Glutamatergic neuron (in vitro differentiated cells): ENCODE measurements at places on chromosomes 11 and 22.

- DNase-seq = no peak
These were observed 6.8 kb downstream of the ALDH3B2 start for GRCh38 chr11:67667490-67668191.

- no peak for DNase-seq
These were observed 4.4 kb upstream of the FBXO3 start for GRCh38 chr11:33778675-33779074.

DNA sequence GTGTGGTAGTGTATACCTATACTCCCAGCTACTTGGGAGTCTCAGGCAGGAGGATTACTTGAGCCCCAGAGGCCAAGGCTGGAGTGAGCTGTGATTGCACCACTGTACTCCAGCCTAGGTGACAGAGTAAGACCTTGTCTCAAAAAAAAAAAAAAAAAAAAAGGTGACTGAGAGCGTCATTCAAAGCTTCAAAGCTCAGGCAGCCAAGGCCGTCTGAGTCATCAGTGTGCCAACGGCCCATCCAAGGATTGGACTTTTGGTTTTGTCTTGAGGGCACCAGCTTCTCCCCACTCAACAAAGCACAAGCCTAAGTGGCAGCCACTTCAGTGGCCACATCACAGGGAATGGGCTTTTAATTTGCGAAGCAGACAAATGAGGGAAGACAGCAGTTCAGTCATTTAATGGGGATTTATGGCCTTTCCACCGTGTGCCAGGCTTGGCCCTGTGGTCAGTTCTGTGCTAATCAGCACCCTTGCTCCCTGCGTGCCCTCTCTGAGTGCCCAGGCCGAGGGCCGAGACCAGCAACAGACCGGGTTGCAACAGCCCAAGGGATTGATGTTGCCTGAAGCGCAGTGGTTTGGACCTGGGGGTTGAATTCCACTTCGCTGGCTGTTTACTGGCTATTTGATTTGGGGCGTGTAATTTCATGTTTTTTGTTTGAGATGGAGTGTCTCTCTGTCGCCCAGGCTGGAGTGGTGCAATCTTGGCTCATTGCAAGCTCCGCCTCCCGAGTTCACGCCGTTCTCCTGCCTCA lies 30.2 kb upstream of the CRYBB3 start:
- no peak for DNase-seq

- DNase-seq = no peak
These were observed 68.5 kb upstream of the IGLL5 start for GRCh38 chr22:22818861-22819855.

- DNase-seq = peak; percentile 62
These were observed 22.1 kb downstream of the GGTLC2 start for GRCh38 chr22:22666307-22667091.

- no peak for DNase-seq
These were observed 4.8 kb upstream of the TRIM6 start for GRCh38 chr11:5591613-5592012.

GRCh38 chr22:26671317-26672059 lies 14.1 kb downstream of the MIAT start:
- no peak for DNase-seq

DNA sequence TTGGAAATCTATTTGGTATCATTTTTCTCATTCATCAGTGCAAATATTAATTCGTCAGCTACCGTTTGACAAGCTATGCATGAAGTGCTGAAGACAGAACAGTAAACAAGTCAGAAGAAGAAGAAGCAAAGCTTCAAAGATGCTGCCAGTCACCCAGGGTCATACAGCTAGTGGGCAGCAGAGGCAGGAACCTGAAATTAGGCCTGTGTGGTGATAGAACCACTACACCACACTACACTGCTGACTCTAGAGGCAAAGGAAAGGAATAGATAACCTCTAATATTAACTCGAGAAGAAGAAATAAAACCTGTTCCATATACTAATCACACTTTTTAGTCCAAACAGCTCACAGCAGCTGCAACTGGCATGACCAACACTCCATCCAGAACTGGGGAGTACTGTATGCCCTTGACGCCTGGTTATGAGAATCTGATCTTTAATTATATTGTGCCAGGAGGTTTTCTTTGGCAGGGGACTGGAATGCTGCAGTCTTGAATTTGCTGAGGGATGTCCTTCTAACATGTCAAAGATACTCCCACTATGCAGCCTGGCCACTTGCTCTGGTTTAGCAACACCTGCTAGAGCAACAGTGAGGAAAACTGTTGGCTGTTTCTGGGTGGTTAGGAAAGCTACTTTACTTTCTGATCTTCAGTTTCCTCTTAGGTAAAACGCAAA lies 73.0 kb downstream of the PAK1 start:
- no peak for DNase-seq

DNA sequence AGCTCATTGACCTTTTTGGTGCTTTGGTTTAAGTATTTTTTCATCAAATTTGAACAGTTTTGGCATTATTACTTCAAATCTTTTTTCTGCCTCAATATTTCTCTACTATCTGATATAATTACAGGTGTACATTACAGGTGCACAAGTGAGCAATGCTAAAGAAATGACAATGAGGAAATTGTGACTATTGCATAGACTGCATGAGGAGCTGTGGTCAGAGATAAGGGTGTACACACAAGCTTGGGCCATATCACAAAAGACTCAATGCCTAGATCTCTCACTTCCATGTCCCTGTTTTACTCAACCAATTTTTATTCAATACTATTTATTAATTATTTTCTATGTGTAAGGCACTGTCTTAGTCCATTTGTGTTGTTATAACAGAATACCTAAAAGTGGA lies 251.0 kb upstream of the UBASH3B start:
- no peak for DNase-seq

DNA sequence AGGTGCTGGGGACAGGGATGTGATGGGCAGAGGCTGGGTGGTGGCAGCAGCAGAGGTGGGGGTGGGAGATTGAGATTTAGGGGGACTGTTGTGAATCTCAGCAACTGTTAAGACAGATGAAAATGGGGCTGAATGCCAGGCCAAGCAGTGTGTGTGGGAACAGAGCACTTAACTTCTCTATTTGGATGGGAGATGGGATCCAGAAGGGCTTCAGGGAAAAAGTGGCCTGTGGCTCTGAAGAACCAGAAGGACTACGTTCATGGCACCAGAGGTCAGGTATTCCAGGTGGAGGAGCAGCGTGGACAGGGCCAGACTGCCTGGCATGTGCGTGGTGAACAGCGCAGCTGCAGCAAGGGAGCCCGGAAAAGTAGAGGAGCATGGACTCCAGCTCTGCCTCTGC lies 82.6 kb upstream of the SYT13 start:
- DNase-seq = no peak

DNA sequence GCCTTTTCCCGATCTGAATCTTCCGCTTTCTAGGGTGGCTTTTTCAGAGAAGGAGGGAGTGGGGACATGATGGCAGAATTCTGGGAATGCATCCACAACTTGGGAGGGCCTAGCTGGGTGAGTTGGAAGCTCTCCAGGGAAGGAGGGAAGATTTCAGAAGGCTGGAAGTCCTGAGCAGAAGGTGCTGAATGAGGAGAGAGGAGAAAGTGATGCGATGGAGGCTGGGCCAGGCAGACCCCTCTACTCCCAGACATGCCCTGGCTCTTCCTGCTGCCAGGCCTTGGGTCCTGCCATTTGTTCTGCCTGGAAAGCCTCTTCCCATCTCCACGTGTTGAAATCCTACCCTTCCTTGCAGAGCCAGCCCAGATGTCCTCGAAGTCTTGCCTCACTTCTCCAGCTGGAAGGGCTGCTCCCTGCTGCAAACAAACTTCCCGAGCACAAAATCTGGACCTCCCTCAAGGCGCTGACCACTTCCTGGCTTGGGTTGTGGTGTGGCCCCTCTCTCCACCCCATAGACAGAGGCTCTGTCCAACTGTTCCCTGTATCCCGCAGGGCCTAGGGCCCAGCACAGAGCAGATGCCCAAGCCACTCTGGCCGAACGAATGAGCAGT lies 16.8 kb downstream of the LRRC32 start:
- peak; percentile 5 for DNase-seq
